ENCODE measurements at places on chromosomes 13 and 19. TPM values are rescaled to one million over a fixed set of nuclear protein-coding genes. Genes with fewer than 3 reads are reported as not detected.

CRB3 gene
- total RNA-seq = not detected

MISP3 gene
- not detected for total RNA-seq

MARCHF2 gene
- total RNA-seq = 38.1 TPM

CHST8 gene
- total RNA-seq = not detected

THSD8 gene
- not detected for total RNA-seq

ZSCAN4 gene
- total RNA-seq = not detected

MUC16 gene
- total RNA-seq = not detected

PPP1R15A gene
- 26.1 TPM for total RNA-seq

ZNF317 gene
- total RNA-seq = 11.5 TPM

ZNF682 gene
- 2.6 TPM for total RNA-seq

CGB1 gene
- not detected for total RNA-seq

PSG2 gene
- total RNA-seq = not detected

CD70 gene
- 1.0 TPM for total RNA-seq

NLRP9 gene
- total RNA-seq = not detected

B3GNT3 gene
- total RNA-seq = not detected

TMEM59L gene
- total RNA-seq = 2.1 TPM

NCAN gene
- not detected for total RNA-seq

ZNF841 gene
- 19.8 TPM for total RNA-seq

EBPL gene
- 31.3 TPM for total RNA-seq

MATK gene
- 0.52 TPM for total RNA-seq

GIPR gene
- total RNA-seq = 0.52 TPM

C13orf46 gene
- under 0.01 TPM for total RNA-seq

PCP2 gene
- total RNA-seq = not detected

ZNF559 gene
- 12.5 TPM for total RNA-seq

ACER1 gene
- total RNA-seq = 0.52 TPM

ZNF320 gene
- total RNA-seq = 6.3 TPM

CYP2F1 gene
- not detected for total RNA-seq

ZFR2 gene
- not detected for total RNA-seq

RFXAP gene
- total RNA-seq = 5.2 TPM

SIGLEC8 gene
- 0.52 TPM for total RNA-seq
